Vagina (tissue), 2 donors: ENCODE measurements at places on chromosomes 16 and 17.

DNA sequence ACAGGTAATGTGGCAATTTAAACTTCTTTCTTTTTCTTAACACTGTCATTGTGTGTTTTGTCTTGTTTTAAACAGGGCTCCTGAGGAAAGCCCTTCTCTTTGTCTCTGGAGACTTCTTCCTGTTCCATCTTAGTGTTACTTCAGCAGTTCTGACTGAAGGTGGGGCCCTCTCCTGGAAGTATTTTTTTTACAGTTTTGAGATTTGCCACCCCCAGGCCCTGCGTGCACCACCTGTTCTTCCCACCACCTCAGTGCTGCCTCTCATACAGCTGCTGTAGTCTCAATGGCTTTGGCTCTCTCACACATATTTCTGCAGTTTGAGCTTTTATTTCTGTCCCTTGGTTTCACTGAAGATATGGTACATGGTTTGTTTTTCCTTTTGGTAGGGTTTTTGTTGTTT lies 52.5 kb upstream of the ALDH3A1 start:
- no peak for DNase-seq

- DNase-seq = no peak
Observed at GRCh38 chr16:1677339-1677738, 740 bp upstream of the JPT2 start.

DNA sequence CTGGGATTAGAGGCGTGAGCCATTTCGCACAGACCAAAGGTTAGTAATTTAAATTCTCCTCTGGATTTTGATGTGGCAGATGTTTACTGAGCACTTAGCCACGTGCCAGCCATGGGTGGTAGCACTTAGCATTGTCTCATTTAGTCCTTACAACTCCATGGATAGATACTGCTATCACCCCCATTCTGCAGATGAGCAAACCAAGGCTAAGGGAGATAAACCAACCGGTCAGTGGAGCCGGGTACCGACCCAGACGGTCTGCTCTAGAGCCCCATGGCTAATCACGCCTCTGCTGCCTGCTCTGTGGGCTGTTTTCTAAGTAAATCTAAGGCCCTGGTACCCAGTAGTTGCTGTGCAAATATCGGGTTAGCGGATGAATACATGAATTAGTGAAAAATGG lies 12.6 kb upstream of the ADGRG1 start:
- no peak for DNase-seq

DNA sequence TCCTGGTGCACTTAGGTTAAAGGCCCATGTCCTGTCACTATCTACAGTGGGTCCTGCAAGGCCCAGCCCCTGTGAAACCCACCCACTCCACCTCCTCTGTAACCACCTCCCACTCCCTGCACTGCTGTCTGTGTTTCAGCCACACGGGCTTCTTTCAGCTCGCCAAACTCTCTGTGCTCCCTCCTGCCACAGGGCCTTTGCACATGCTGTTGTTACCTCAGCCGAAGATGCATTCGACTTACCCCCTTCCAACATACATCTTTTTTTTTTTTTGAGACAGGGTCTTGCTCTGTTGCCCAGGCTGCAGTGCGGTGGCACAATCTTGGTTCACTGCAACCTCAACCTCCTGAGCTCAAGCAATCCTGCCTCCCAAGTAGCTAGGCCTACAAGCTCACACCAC lies 76.5 kb upstream of the RPL38 start:
- no peak for DNase-seq

- DNase-seq = no peak
Observed at GRCh38 chr17:77160091-77160874, 19.5 kb downstream of the SEC14L1 start.

DNA sequence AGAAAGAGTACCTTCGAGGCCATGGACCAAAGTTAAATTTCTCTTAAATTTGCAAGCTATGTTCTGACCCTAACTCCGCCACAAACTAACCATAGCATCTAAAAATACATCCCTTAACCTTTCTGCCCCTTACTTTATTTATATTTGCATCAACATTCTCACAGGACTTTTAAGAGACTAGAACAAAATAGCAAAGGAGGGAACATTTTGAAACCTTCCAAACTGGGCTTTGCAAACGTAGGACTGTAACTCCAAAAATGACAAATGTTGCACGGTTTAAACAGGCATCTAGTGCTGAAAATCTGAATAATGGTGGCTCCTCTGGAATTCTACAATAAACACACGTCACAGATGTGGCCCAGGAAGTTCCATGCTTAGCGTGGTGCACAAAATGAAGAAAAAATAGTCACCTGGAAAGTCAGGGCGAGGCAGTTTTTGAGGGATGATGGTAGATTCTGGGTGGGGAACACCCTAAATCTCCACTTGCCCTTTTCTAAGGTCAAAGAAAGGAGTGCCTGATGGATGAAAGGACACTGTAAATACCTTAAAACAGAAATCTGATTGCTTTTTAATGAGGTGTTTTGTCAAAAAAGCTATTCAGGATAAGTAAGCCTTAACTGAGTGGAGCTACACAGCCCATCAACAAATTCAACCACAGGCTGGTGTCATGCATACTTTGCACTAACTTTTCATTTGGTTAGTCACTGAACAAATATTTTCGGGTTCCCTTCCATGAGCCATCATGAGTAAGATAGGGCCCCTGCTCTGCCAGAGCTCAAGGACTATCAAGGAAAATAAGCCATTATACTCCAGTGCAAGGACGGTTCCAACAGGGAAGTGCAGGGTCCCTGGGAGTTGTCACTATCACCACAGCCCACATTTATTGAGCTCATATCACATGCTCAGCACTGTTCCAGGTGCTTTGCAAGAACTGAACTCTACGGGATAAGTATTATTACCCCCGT lies 21.2 kb downstream of the ARHGAP17 start:
- no peak for DNase-seq

DNA sequence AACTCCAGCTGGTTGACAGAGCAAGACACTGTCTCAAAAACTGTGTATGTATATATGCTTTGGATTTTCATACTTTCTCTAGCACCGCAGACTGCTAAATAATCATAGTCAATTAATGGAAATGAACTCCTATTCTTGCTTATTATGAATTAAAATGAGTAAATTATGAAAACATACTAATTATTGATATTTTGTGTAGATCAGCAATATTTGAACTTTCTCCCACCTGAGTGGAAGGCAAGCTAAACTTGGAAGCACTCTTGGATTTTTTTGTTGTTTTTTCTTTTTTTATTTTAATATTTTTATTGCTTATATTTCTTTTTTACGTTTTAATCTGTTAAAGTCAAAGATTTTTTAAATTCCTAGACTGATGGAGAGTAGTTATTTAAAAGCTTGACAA lies 201.7 kb downstream of the CDRT15L2 start:
- no peak for DNase-seq

- no peak for DNase-seq
Observed at GRCh38 chr17:1072551-1072961, 75.6 kb downstream of the TIMM22 start.

DNA sequence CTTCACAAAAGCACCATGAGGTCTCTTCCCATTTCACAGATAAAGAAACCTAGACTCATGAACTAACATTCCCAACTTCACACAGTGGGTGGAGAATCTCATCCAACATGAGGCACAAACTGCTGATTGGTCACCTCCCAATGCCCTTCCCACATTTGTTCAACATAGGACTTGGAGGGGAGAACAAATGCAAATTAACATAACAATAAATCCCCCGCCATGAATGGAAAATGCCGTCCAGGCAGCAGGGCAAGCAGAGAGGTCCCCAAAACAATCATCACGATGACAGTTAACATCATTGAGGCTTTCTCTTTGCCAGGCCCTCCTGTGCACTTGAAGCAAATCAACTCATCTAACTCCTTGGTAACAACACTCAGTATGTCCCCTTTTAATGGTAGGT lies 185.3 kb downstream of the TMEM132E start:
- DNase-seq = no peak

DNA sequence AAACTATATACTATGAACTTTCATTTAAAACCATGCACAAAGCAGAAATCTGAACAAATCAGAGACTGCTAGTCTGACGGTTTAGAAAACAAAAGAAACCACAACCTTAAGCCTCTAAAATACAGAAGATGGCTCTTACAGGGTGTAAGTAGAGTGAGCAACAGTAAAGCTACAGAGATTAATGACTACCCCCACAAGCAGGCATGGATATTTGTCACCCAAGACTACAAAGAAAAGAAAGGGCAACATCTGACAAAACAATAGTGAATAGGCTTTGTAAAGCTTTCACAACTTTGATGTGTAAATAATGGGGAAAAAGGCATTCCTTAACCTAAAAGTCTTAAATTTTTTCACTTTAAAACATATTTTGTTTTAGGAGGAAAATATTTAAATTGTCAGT lies 75.0 kb downstream of the SPAG9 start:
- DNase-seq = no peak

GRCh38 chr16:7887316-7887715 lies 554.7 kb downstream of the RBFOX1 start:
- no peak for DNase-seq

DNA sequence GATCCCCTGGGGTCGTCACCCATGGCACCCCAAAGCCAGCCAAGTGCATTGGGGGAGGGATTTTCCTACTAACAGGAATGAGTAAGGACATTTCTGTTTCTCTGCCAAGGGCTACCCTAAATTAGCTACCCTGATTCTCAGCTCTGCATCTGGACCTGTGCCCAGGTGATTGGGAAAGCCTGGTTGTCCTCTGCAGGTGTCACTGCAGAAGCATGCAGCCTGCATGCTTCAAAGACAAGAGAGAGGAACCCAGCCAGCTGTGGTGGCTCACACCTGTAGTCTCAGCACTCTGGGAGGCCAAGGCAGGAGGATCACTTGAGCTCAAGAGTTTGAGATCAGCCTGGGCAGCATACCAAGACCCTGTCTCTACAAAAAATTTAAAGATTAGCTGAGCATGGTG lies 19.6 kb downstream of the BEAN1 start:
- no peak for DNase-seq

DNA sequence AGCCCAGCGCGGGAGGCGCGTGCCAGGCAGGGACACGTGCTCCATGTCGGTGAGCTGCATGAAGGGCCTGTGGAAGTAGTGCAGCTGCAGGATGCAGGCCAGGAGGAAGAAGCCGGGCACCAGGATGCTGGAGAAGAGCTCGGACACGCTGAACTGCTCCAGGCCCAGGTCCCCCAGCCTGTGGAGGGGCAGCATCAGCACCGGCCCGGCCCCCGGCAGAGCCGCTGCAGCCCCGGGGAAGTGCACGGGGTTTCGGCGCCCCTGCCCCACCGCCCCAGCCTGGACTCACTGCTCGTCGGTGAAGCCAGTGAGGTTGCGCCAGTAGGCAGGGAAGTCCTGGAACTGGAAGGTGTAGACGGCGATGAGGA lies 28.0 kb downstream of the CTU2 start:
- no peak for DNase-seq

DNA sequence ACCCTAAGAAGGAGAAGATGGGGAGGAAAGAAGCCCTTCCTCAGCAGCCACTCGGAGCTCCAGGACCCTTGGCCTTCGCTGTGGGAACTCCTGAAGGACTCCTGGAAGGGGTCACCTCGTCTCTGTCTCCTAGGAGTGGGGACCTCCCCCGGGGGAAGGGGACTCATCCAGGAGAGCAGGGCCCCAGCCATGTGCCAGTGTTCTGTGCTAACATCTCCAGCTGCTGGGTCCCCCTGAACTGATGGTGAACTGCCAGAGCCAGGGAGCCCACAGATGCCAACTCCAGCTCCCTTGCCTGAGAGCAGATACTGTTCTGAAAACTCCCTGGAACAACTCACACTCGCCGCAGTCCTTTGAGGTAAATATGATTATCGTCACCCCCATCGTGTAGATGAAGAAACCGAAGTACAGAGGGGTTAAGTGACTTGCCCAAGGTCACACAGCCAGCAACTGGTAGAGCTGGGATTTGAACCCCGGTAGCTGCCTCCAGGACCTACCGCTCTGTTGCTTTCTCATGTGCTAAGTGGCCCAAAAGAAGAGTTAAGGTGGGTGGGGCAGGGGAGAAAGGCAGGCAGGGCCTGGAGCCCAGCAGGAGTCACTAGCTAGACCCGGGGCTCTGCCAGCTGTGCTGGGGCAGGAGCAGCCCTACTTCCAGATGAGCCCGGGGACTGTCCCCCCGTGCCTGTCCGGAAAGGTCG lies 10.5 kb downstream of the TIMM22 start:
- no peak for DNase-seq

DNA sequence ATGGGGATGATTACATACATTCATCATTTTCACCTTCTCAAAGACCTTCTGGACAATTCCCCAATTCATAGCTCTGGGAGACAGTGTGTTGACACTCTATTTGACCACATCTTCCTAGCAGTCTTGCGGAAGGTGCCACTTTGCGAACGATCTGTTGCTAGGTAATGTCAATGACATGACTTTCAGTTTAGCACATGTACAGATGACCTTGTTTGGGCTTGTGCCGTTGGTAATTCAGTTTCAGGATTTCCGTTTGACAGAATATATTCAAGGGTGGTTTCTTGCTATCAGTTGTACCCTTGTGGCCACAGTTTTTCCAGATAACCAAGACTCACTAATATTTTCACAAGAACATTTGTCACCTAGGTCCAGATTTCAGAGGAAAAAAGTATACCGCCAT lies 478.2 kb downstream of the WWOX start:
- DNase-seq = no peak

DNA sequence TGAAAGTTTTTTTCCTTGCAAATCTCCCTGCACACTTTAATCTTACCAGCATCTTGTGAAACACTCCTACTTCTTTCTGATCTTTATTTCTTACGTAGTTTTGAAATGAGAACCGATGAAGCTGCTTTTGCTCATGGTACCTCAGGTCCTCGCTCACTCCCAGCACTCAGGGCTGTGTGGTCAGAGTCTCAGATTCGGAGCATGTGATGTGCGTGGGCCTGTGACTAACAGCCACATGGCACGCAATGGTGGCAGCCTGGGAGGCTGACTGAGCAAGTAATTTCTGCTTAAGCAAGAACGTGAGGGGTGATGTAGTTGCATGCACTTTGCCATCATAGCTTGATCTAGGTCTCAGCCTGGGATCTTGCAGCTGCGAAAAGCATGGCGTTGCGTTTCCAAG lies 624.3 kb downstream of the MAF start:
- DNase-seq = no peak

- DNase-seq = no peak
Observed at GRCh38 chr17:55577687-55578086, 66.4 kb upstream of the SMIM36 start.

- DNase-seq = no peak
Observed at GRCh38 chr17:28033972-28034714, 8.3 kb upstream of the NLK start.

DNA sequence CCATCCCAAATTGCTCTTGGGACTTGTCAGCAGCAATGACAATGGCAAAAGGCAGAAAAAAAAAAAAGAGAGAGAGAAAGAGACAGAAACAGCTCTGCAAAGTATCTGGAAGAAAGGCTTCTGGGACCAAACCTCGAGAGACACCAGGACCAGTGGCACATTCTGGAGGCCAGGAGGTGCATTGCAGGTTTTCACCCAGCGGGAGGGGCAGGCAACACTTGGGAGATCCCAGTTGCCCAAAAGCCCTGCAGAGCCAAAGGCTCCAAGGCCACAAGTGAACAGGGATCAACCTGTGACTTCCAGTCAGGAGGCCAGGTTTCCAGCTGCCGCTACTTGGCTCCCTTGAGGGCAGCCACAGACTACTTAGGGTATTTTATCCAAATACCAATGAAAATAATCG lies 110.8 kb upstream of the CDH5 start:
- DNase-seq = no peak
